HCEC 1CT (cell line): ENCODE measurements at places on chromosomes 16 and 17.

DNA sequence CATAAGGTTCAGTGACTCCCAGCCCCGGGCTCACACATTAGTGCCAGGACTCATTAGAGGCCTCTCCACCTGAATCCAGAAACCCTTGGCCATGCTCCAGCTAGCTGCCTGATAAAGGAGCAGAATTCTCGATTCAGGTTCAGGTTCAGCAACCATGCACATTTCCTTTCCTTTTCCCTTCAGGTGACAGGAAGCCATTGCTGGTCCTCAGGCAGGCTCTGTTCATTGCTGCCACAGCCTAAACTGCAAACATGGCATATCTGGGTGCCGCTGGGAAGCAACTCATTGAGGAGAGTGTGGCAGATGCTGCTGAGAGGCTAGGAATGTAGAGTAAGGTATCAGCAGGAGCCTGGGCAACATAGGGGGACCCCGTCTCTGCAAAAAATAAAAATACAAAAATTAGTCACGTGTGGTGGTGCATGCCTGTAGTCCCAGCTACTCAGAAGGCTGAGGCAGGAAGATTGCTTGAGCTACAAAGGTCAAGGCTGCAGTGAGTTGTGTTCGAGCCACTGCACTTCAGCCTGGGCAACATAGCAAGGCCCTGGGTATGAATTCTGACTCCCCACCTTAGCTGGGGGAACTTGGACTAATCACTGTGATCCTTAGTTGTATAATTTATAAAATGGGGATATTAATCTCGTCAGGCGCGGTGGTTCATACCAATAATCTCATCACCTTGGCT is 28.7 kb downstream of the ARL4D start:
- DNase-seq: no peak

DNA sequence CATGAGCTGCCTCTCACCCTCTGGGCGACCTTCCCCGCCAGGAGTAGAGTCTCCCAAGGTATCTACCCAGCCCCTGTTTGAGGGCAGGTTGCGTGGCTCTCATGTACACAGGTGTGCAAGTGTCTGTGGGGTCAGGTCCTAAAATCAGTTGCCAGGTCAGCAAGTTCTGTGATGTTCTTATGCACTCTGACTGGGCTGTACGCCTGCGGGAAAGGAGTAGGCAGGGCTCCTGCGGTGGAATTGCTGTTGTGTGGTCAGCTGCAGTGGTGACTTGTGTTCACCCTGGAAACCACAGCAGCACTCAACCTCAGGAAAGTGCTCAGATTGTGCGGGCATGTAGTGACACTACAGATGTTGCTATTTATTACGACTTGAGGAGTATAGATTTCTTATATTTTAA is 19.4 kb downstream of the NARF start:
- no peak for DNase-seq

- no peak for DNase-seq
Observed at GRCh38 chr17:34620458-34620857, 41.1 kb downstream of the TMEM132E start.

- no peak for DNase-seq
Observed at GRCh38 chr16:55817236-55817912, 15.5 kb downstream of the CES1 start.

GRCh38 chr16:87842209-87842869 is 27.0 kb downstream of the SLC7A5 start:
- DNase-seq: no peak

DNA sequence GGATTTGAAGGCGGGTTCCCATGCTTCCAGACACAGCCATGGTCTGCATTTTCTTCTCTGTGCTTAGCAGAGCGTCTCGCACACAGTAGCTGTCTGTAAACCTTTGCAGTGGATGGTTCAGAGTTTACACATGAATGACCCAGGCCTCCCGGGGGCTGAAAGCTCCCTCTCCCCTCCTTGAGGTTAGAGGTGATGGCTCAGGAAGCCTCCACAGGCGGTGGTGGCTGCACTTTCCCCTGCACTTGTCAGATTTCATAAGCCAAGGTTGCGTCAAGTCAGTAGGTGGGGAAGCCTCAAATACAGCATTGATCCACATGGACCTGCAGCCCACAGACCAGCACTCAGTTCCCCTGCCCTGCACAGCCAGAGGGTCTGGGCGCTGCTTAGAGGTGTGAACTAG is 211.9 kb downstream of the KATNIP start:
- DNase-seq: no peak

DNA sequence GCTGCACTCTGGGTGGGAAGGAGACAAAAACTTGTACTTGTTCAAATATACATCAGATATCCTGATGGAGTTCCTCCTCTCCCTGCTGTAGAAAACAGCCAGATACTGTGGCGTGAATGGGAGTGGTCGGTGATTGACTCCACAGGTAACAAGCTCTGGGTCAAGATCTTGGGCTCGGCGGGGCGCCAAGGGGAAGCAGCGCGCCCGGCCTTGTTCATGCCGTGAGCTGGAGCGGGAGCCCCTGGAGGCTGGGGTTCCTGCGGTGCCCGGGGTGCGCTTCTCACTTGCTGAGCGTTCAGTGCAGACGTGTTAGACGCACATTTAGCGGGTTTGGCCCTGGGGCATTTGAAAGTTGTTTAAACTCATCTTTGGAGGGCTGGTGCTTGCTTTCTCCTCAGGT is 44.4 kb downstream of the BANP start:
- DNase-seq: no peak

GRCh38 chr17:48045316-48046001 is 2.7 kb upstream of the NFE2L1 start:
- no peak for DNase-seq

DNA sequence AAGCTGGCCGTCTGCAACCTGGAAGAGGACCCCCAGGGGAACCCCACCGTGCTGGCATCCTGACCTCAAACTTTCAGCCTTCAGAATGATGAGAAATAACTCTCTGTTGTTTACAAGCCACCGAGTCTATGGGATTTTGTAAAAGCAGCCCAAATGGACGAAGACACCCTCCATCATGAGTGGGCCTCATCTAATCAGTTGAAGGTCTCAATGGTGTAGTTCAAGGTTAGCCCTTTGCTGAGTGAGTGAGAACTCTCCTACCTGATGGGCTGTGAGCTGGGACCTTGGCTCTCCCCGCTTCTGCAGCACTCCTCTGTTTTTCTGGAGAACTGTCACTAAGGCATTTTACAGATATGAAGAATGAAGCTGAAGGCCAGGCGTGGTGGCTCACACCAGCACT is 325.9 kb upstream of the TNRC6C start:
- DNase-seq: no peak

- no peak for DNase-seq
Observed at GRCh38 chr17:45220079-45220478, 1.6 kb upstream of the FMNL1 start.

GRCh38 chr17:65297916-65298315 is 160.7 kb downstream of the RGS9 start:
- no peak for DNase-seq
